ENCODE measurements at places on chromosomes 2 and 18. TPM values are rescaled to one million over a fixed set of nuclear protein-coding genes. Genes with fewer than 3 reads are reported as not detected.

DPP4 gene
- total RNA-seq: 24.5 TPM

- no peaks in the 10 kb centered on the region for H3K36me3 ChIP-seq
- no peak overlapping the region for H3K27ac ChIP-seq
- no peak overlapping the region for H3K4me3 ChIP-seq
- no peak for DNase-seq
These were observed 142.9 kb upstream of the ZSWIM2 start for GRCh38 chr2:186991766-186992417.

GRCh38 chr2:25981596-25982272 is 563 bp downstream of the KIF3C start:
- DNase-seq: no peak
- peak overlapping the region; percentile 58 for H3K27ac ChIP-seq
- H3K4me1 ChIP-seq: peaks cover 10% of the 10 kb centered on the region
- H3K4me3 ChIP-seq: peak overlapping the region; percentile 87

DNA sequence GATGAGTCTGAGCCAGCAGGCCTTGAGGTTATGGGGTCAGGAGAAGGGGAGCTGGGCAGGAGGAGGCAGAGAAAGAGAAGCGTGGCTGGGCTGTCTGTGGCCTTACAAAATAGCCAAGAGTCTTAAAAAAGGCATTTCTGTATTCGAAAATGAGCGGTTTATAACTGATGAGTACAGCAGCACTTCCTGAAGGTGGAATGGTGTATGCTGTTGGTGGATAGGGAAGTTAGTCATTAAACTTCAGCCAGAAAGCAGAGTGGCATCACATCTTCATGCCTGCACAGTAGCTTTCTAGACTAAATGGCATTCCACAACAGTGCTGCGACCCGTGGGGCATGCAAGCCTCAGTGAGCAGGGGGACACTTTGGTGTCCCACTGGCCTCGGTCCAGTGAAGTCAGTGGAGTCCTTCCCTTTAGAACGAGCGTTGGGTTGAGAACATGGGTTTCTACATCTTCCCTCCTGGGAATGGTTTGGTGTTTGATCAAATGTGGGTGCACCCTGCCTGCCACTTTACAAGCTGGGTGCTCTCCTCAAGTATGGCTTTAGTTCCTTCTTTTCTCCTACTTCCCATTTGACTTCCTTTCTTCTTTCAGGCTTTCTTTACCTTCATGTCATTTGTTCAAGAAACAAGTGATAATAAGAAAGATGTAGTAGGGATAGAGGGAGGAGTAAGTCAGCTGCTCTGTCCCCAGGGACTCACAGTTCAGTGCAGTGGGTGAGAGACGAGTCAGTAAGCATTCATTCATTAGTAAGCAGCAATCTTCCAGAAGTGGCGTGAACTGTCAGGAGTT is 96.3 kb downstream of the ARMC9 start:
- H3K27ac ChIP-seq: peak overlapping the region; percentile 21
- peaks cover 3% of the 10 kb centered on the region for H3K36me3 ChIP-seq
- no peak for DNase-seq
- no peak overlapping the region for H3K4me3 ChIP-seq
- H3K27me3 ChIP-seq: no peaks in the 10 kb centered on the region
- peaks cover 40% of the 10 kb centered on the region for H3K4me1 ChIP-seq

DNA sequence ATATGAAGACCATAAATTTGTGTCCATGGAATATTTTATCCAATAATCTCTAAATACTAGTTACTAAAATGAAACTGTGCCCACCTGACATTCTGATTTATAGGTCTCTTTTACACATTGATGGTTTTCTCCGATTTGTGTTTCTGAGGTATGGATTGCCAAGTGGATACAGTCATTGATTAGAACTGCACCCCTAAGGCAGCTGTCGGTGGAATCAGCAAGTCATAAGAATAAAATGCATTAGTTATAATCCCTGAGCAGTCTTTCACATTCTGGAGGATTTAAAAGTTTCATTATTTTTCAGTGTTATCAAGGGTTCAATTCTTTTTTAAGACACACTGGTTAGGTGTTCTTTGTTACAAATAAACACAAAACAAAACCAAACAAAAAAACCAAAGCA is 6.0 kb downstream of the CAVIN2 start:
- no peak overlapping the region for H3K27ac ChIP-seq
- no peaks in the 10 kb centered on the region for H3K27me3 ChIP-seq
- H3K36me3 ChIP-seq: peaks cover 30% of the 10 kb centered on the region
- DNase-seq: no peak
- H3K4me1 ChIP-seq: peaks cover 31% of the 10 kb centered on the region
